ENCODE measurements at places on chromosomes 6 and 20.

GRCh38 chr6:149889326-149889725 is 8.6 kb downstream of the RAET1E start:
- no peak for DNase-seq

GRCh38 chr20:1383623-1384404 is 9.0 kb downstream of the FKBP1A start:
- no peak for DNase-seq

- DNase-seq, result no peak
These were observed 64.6 kb downstream of the UST start for GRCh38 chr6:148811459-148811858.

GRCh38 chr6:27785294-27785693 is 126.9 kb downstream of the OR2B2 start:
- DNase-seq, result no peak

DNA sequence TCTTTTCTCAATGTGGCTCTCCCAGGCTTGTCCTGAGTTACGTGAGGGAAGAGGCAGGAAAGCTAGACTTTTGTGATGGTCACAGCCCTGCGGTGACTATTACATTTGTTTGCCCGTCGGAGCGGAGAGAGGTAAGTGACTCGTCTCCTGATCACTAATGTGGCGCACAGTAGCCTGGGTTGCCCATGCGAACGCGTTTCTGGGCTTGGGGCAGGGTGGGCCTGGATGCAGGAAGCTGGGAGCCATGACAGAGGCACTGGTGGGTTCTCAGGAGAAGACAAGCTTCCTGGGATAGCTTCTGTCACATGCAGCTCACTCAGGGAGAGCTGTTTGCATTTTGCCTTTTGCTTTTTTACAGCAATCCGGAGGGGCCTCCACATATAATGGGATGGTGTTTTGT is 60.6 kb downstream of the IGF2R start:
- peak; percentile 55 for DNase-seq

DNA sequence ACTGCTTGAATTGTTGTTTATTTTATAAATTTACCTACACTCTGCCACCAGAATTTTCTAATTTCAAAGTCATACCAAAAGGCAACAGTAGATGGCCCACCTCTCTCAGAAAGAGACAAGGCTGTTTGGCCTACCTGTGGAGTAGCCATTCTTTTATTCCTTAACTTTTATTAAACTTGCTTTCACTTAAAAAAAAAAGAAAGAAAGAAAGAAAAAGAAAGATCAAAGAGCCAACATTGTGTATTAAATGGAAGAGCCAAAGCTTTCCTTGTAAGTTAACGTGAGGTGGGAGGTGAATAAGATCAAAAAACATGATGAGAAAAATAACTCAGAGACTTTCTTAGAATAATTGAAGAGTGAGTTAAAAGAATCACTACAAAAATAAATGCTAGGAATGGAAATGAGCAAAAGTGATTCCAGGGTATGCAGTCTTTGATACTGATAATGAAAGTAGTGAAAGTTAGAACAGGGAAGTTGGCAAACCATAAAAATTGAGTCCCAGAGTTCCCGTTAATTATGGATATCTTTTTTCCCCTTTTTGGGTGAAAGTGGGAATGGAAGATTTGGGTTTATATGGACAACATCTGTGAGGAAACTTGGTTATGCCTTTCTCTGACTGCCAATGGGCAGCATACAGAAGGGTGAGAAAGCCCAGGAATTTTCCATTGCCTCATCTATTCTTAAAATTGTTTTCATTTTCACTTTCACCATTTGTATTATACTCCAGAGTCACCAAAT is 35.9 kb upstream of the MYB start:
- no peak for DNase-seq

DNA sequence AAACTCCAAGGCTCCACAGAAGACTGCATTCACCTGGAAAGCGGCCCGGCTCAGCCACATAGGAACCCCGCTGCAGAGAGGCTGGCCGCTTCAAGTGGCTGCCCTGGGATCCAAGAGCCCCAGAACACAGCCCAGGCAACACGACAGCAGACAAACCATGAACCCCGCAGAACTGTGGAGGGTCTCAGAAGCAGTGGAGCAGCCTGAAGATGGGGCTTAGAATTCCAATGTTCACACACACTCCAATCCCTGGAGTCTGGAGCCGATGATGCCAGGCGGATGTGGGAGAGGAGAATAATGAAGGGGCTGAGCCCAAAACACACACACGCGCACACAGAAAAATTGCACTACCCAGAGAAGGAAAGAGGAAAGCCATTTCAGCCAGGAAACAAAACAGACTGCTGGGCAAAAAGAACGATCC is 52.4 kb downstream of the NINL start:
- peak; percentile 29 for DNase-seq

- peak; percentile 78 for DNase-seq
These were observed 17.9 kb upstream of the EXOC2 start for GRCh38 chr6:710601-711571.

DNA sequence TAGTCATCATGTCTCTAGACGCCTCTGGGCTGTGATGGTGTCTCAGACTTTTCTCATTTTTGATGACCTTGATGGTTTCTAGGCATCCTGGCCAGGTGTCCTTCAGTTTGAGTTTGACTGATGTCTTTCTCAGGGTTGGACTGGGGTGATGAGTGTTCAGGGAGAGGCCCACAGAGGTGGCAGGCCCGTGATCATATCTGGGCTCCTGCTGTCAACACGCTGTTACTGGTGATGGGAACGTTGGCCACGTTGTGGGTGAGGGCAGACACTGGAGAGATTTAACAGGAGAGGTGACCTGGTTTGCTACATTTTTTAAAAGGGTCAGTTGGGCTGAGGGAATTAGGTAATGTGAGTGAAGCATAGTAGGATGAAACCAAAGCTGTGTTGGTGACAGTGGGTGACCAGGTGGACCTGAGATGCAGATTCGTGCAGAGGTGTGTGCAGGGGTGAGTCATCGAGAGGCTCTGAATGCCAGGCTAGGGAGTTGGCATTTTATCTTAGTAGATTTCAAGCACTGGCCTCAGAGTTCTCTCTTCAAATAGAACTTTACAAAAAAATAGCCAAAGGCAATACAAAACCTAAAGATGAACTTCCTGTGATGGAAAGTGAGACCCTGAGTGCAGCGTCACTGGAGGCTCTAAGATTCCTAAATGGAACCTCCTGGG is 174.1 kb downstream of the CDH26 start:
- no peak for DNase-seq

DNA sequence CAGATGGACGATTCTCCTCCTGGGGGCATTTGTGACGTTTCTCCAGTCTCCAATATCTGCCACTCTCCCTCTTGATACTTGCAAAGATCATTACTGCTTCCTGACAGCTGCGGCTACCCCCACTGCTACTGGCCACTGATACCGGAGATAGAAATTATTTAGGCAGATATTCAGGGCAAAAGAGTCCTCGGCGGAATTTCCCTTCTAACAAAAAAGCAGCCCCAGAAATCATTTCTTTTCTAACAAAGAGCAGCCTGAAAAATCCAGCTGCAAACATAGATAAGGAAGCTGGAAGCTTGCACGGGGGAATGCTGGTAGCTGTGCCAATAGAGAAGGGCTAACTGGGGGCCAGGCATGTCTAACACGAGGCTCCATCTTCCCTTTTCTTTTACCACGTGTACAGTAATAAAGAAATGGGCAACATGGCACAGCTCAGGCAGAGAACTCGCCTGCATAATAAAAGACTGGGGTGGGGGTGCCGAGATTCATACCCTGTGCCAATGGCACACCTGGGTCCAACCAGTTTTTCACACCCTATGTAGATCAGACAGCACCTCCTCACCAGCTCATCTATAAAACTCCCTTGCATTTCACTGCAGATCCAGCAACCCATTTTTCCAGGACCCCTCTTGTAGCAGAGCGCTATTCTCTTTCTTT is 6.1 kb downstream of the TP53RK start:
- no peak for DNase-seq

DNA sequence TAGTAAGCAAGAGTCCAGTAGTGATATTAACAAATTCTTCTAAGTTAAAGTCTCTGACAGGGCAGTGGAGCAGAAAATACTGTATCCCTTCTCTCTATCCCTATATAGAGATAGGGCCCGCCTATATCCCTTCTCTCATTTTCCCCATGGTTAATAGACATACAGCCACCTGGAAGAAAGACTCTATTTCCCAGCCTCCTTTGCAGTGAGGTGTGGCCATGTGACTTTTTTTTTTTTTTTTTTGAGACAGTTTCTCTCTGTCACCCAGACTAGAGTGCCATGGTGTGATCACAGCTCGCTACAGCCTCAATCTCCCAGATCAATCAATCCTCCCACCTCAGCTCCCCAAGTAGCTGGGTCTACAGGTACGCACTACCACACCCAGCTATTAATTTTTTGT is 16.7 kb upstream of the CDK5RAP1 start:
- DNase-seq, result no peak

DNA sequence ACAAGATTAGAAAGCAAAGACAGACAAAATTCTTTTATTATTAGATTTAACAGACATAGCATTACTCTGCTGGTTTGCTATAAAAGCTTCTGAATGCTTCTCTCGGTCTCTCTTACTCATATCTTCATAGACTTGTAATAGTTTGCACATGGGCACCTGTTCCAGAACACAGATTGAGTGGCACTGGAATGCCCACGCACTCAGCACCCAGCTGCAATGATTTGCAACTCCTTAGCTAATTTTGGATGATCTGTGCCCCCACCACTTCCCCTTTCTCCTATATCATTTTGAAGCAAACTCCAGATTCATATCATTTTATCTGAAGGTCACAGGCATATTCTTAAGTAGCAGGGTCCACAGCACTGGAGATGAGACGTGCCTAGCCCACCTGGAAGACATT is 148.8 kb downstream of the CFAP61 start:
- DNase-seq, result no peak

- no peak for DNase-seq
These were observed 40.6 kb downstream of the CGA start for GRCh38 chr6:87054143-87054833.

DNA sequence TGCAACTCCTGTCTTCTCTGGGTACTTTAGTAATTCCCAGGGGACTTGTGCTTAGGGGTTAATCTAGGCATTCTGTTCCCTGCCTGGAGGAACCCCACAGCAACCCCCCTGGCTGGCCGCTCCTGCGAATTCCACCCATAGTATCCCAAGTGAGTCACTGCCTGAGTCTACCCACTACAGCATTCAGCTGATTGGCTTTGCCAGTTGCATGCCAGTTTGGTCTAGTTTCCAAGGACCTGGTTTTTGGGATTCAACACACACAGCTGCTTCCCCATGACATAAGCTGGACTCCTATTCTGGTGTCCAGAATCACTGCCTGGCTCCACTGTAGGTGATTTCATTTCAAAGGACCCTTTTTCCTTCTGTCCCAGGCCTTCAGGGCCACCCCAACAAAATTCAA is 40.3 kb downstream of the PLCG1 start:
- peak; percentile 84 for DNase-seq

DNA sequence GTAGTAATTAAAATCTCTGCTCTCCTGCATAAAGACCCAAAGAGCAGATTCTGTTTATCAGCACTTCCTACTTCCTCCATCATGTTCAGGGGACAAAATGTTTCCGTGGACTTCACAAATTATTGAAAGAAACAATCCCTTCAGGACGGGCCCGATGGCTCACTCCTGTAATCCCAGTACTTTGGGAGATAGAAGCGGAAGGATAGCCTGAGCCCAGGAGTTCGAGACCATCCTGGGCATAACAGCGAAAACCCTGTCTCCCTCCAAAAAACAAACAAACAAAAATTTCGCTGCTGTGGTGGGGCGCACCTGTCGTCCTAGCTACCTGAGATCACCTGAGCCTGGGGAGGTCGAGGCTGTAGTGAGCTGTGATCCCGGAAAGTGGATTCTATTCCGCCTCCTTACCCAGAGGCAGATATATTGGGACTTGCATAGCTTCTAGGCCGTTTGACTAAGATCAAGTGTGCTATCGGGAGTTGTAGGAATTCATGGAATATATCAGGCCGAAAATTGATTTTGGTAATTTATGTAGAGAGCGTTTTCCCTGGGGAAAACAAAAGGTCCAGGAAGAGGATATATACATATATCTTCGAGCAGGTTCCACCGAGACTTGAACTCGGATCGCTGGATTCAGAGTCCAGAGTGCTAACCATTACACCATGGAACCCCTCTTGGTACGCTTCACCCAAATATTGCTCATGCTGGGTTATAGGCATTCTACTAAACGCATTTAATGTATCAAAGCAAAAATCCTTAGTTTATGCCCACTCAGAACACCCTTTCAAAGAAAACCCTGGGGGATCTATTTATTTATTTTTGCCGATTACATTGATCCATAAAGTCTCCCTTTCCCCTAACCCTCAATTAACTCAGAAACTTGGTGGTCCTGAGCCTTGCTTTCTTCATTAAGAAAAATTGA is 74.5 kb upstream of the ZNF184 start:
- peak; percentile 76 for DNase-seq

DNA sequence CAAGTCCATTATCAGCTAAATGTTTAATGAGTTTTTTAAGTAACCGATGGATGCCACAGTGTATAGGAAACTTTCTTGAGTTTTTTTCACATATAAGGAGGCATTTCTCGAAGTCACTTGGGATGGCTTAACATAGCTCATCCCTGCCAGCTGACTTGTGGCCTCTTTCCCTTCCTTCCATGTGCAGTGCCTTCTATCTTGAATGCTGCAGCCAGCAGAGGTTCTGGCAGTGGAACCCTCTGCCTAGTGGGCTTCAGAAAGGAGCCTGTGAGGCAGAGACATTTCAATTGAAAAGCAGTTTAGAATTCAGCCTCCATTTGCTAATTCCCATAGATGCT is 51.9 kb downstream of the AKAP12 start:
- DNase-seq, result no peak

DNA sequence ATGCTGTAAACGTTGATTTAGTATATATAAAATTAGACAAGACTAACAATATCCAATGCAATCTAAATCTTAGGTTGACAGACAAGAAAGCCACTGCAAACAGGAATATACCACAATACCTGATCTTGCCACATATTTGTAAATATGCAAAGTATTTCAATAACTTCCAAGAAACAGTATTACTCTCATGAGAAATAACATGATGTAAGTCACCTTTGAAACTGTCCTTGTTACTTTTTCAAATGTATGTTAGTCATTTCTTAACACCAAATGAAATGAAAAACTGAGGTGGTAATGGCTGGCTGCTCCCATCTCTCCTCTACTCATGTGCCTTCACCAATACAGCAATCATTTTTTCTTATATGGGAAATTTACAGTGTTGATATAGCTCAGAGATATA is 118.7 kb downstream of the ATG5 start:
- DNase-seq, result no peak

DNA sequence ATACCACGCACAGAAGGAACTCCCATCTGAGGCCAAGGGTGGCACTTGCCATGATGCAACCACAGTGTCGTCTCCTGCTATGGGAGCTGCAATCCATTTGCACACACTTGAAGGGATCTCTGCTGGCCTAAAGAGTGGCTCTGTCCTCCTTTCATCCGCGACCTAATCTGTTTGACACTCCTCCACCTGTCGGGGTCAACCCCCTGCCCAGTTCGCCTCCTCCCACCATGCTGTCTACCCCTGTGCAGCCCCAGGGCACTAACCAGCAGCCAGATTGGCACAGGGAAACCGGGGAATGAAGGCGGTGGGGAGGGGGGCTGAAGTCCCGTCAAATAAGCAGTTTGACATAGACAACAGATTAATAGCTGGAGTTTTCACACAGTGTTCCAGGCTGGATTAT is 58.1 kb upstream of the FOXQ1 start:
- peak; percentile 12 for DNase-seq

Data from islet precursor cell (in vitro differentiated cells).